ENCODE measurements at places on chromosomes 7 and 10.

DNA sequence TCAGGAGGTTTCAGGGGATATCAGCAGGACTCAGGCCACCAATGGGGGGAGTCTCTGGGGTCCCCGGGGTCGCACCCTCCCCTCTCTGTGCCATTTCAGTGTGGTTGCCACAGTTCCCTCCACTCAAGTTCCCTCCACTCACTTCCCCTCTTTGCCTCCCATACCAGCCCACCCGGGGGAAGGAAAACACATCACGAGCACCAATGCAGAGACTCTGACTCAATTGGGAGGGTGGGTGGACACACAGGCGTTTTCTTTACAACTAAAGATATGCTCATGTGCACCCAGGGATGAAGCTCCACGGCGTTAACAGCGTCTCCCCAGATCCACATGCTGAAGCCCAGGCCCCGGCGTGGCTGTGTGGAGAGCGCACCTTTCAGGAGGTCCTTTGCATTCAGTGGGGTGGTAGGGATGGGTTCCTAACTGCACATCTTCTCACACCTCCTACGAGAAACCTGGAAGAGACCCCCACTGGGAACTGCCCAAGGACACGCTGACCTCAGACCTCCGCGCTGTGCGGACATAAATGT lies 254.1 kb downstream of the ZMYND11 start:
- no peak for DNase-seq

DNA sequence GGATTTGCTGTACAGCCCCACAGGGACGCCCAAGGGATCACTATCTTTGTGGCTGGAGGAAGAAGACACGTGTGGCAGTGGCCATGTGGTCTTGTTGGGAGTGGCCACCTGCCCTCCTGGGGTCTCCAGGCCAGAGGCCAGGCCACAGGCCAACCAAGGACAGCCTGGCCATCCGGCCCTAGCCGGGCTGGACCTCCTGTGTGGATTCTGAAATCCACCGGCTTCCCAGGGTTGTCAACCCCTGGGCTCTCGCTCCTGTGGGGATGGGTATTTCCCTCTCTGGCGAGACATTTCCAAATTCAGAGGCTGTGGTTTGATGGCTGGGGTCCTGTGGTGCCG lies 31.5 kb upstream of the CFAP46 start:
- DNase-seq, result no peak

GRCh38 chr7:39461263-39461820 lies 104.9 kb upstream of the YAE1 start:
- DNase-seq, result no peak

- peak; percentile 88 for DNase-seq
Observed at GRCh38 chr10:71213127-71213621, 804 bp downstream of the UNC5B start.

GRCh38 chr10:101941871-101942270 lies 98.3 kb upstream of the KCNIP2 start:
- no peak for DNase-seq

- no peak for DNase-seq
Observed at GRCh38 chr10:49110684-49111319, 4.5 kb downstream of the VSTM4 start.

- DNase-seq, result no peak
Observed at GRCh38 chr10:42111076-42111475, 527.3 kb downstream of the ZNF33B start.

- DNase-seq, result no peak
Observed at GRCh38 chr7:158289761-158290523, 297.7 kb downstream of the PTPRN2 start.

DNA sequence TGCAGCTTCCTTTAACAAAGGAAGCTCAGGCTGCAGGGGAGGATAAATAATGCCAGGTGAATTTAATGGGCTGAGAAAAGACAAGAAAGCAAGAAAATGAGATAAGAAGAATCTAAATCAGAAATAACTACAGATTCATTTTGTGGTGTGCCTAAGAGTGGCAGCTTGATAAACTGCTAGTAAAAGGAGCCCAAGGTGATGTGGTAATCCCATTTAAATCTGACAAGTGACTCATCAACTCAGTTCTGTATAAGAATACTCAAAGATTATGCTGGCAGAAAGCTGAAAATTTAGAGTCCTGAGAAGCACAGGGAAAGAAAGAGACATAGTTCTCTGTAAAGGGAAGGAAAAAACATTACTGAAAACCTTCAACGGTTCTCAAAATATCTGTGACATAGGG lies 109.4 kb upstream of the PDE1C start:
- DNase-seq, result no peak

DNA sequence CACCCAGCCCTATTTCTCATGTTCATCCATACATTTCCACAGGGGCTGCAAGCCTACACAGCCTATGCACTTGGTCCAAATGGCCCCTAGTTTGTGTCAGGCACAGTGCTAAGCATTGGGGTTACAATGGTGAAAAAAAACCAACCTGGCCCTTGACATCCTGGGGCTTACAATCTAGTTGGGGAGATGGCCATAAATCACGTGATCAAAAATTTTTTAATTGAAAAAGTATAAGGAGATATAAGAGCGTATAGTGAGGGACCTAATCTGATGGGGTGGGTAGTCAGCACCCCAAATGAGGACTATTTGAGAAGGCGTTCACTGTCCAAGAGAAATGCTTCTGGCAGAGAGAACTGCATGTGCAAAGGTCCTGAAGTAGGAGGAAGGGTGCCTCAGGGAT lies 5.6 kb upstream of the MTPAP start:
- DNase-seq, result no peak

- DNase-seq, result no peak
Observed at GRCh38 chr10:88946965-88947590, 5.5 kb downstream of the ACTA2 start.

DNA sequence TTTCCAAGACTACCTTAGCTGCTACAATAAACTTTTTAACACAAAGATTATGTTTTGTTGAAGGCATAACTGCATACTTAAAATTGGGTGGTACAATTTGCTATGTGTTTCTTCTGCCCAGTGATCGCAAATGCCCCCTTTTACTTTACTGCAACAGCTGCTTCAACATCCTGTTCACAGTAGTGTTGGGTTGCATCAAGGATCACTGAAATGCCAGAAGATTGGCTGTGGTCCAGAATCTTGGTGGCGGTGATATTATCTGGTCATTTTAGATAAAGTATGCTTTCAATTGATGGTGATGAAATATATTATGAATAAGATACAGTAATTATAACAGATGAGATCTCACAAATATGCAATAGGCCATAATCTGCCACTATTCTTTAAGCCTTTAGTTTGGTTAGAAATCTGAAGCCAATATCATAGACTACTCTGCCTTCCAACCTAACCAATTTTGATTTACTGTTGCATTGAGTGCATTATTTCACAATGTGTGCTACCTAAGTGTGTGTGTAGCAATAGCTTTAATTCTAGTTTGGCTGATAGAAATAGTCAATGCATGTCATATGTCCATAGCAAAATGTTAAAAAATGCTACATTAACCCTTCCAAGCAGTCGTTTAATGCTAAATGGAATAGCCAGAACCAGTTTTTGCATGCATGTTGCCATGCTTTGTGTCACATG lies 29.8 kb upstream of the ING3 start:
- DNase-seq, result no peak

DNA sequence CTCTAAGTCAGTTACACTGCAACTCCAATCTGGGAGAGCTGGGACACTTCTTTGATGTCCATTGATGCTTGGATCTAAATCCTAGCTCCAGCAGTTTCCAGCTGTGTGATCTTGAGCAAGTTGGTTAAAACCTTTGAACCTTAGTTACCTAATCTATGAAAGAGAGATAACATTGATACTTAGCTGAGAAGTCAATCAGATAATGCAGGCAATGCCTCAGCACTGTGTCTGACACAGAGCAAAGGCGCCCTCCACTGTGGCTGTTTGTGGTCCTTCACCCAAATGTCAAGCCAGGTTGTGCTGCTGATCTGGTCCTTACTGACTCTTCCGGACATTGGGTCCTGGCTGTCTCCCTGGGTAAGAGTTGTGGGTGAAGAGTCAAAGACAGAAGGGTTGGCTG lies 20.2 kb downstream of the DNTT start:
- DNase-seq, result no peak

DNA sequence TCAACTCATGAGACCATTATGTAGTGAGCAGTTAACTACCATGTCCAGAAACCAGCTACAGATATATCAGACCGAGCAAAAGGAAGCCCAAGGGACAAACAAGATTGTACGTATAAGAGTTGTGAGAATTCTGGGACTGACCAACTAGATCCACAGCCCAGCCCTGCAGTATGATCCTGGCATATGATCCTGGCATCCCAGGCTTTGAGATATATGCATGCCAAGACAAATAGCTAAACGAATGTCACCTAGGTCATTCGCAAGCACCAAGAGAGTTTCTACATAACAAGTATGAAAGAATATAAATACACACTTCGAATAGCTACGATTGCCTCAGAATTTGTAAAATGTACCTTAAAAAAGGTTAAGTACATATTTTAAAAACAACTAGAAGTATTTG lies 56.4 kb upstream of the PMPCB start:
- no peak for DNase-seq

GRCh38 chr7:1296356-1296981 lies 63.8 kb downstream of the UNCX start:
- no peak for DNase-seq

DNA sequence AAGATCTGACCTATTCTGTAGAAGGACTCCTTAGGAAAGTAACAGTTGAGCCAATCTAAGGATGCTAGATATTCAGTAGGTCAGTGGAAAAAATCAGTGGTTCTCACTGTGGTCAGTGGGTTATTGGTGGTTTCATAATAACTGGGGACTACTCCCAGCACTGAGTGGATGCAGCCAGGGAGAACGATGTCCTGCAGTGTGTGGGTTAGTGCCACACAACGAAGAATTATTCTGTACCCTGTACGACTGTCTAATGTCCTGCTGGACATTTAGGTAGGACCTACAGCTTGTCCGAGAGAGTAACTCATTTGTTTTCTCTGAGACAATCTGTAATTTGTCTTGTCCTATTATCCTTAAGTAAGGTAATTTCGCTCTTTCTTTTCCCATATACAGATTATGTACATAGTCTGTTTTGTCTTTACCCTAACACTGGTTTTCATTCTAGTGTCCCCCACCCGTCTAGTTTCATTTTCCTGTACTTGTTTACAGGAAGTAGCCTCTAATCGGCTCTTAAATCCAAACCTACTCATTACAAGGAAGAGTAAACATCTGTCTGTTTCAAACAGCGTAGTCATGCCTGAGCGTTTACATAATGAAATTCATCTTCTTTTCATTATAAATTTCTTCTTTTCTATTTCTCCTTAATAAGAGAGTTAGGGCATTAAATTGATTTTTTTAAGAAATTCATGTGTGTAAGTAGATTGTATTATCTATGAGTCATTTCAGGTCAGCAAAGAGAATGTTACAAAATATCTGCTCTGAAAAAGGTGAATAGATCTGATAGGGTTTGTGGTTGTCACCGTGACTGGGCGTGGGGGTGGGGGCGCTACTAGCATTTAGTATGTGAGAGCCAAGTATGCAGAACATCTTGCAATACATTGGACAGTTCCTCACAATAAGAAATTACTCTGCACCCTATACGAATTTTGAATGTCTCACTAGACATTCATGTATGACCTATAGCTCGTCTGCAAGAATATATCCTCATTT lies 8.3 kb upstream of the ZC3HAV1L start:
- no peak for DNase-seq

- no peak for DNase-seq
Observed at GRCh38 chr10:15122477-15123030, 25.4 kb downstream of the RPP38 start.

DNA sequence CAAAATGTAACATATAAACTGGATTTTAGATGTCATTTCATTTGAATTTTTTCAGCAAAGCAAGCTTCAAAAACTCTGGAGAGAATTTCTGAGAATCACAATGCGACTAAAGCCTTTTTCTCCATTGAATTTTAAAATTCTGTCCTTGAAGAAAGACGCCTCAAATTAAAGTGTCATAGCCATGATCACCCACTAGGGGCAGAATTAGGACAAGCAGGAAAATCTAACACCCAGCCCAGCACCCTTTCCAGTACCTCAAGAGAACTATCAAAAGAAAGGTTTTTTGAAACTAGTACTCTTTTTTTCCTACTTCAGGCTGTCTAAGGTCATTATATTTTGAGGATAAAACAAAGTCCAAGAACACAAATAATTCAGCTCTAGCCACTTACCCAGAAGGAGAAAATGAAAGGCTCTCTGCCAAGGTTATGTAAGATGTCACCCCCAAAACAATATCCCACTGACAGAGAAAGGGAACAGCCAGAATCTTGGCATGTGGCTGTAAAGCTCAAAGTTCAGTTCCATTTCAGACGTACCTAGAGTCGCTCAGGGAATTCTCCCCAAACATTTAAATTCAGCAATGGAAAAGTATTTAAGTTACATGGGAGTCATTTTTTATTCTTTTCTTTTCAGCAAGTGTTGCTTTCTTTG lies 299.4 kb downstream of the SNX13 start:
- DNase-seq, result peak; percentile 79

DNA sequence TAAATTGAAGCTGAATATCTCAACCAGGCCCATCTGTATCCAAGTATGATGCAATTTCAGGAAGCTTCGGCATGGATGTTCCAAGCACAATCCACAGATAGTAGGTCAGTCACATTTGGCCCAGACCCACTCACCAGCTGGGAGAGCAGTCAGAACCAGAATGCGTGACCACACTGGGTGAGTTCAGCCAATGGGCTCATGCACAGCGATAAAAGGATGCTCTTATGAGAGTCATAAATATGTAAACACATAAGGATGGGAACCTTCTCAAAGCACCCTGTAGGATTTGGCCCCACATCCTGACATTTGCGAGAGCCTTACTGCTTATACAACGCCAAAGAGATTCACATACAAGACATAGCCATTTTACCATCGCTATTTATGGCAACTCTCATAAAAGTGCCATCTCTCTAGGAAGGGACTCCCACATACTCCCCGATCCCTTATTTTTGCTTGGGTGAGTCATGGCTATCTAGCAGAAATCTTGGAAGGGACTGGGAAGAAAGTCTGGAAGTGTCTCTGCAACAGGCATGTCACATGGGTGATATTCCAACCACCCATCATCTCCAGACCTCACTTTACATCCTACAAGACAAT lies 3.0 kb downstream of the AFAP1L2 start:
- DNase-seq, result no peak

DNA sequence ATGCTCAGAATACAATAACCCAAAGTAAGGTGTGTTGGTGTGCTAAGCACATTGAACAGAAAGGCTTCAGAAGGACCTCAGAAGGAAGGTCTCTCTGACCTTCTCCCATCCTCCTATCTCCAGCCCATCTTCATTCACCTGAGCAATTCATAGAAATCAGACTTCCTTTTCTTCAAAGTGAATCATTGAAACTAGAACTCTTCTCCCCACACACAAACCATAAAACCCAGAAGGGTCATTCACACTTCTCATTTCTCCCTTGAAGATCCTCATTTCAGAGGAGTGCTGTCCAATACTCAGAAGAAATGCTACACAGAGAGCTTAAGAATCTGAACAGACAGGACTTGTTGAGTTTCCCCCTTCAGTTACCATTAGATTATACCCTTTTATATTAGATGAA lies 89.5 kb downstream of the VWDE start:
- no peak for DNase-seq

GRCh38 chr7:27071622-27072390 lies 24.0 kb downstream of the HOXA1 start:
- DNase-seq, result no peak

Measured in T47D (cell line).